ENCODE measurements at places on chromosomes 1 and 21. TPM values are rescaled to one million over a fixed set of nuclear protein-coding genes. Genes with fewer than 3 reads are reported as not detected.

DNA sequence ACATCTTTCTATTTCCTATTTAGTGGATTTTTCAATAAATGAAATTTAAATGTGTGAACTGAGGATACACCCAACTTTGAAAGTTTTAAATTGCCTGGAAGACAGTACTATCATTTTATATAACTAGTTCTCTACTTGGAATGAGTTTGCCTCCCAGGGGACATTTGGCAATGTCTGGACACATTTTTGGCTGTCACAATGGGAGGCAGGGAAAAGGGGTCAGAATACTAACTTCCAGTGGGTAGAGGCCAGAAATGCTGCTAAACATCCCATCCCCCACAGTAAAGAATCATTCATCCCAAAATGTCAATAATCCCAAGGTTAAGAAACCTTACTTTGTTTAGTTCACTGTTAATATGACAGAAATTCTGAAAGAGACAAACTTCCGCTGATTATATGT is 13.2 kb upstream of the NRAS start:
- no peak for DNase-seq

DNA sequence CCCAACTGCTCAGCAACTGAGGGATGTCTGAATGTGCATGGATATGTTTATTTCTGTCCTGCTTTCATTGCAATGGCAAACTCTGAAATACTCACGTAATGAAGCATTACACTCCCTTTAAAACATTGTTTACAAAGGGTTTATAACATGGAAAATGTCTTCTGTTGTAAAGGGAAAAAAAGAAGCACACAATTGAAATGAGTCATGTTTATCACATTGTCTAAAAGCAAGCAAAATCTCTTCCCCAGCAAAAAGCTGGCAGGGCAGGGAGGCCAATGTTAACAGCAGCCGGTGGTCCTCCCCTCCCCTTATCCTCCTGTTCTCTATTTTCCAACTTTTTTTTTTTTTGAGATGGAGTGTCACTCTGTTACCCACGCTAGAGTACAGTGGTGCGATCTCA is 3.9 kb upstream of the EFNA1 start:
- DNase-seq: no peak

DNA sequence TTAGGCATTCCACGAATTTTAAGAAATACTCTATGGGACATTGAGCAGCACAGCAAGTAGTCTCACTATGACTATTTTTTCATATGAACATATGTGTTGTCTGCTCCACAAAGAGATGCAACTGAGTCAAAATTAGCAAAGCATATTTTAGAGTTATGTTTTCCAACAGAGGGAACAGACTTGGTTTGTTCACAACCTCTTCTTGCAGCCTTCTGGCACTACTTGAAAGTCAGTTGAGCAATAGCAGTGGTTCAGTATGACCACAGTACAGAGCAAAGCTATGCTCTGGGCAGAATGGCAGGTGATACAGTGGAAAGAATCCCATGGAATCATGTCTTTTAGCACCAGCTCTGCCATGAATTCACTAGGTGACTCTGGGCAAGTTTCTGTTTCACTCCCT is 5.2 kb downstream of the CCN1 start:
- no peak for DNase-seq

- DNase-seq: no peak
Observed at GRCh38 chr1:162070825-162071224, 1.3 kb downstream of the NOS1AP start.

DNA sequence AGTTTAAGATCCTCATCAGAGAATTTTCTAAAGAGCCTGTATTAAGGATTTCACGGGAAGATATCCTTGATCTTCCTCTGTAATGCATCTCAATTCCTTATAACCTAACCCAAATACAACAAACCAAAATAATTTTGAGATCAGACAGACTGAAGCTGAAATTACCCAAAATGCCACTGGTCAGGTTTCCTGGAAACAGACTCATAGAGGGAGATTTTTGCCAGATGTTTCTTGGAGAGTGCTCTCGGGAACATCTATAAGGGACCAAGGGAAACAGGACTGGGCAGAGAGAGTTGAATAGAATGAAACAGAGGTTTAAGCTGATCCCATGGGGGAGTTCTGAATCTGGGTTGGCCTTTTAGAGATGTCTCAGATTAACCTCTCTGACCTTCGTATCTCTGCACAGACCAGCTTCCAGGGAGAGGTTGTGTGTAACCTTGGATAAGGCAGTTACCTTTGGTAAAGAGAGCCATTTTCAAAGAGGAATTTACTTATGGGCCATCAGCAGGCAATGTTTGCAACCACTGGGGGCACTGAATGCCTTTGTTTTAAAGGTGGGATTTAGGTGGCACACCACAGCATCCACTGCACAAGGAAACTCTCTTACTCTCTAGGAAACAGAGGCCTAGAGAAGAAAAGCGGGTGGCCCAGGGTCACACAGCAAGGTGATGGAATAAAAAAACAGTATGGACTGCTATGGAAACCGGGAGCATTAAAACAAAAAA is 130.8 kb upstream of the SGIP1 start:
- no peak for DNase-seq

GRCh38 chr1:53654216-53655210 is 84.5 kb downstream of the GLIS1 start:
- no peak for DNase-seq

- peak; percentile 97 for DNase-seq
Observed at GRCh38 chr21:26389971-26390641, 183.0 kb downstream of the CYYR1 start.

GRCh38 chr21:45642122-45642813 is 1.3 kb upstream of the PCBP3 start:
- DNase-seq: no peak

DNA sequence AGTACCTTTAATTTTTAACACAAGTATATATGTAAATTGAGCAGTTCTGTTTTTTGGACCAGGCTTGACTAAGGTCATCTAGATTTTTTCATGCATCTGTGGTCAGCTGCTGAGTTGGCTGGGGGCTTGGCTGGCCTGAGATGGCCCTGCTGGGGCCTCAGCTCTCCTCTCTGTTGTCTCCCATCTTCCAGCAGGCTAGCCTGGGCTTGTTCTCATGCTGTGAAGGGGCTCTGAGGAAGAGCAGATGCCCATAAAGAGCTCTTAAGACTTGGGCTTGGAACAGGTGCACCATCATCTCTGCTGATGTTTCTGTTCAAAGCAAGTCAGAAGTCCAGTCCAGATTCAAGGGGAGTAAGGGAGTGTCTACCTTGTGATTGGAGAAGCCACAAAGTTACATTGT is 51.2 kb upstream of the TNR start:
- no peak for DNase-seq

DNA sequence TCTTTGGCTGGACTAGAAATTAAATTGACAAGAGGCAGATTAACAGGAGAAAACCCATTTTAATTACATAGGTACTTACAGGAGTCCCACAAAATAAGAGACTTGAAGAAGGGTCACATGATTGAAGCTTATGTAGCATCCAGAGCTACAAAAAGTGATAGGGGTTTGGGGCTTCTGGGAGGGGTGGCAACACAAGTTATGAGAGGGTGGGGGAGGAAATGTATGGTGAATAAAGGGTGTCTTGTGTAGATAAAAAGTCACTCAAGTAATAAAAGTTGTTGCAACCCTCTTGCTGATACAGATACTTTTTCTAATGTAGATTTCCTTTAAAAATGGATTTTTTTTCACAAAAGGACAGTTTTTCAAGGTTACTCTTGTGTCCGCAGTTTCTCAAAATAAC is 24.0 kb downstream of the USP25 start:
- no peak for DNase-seq

DNA sequence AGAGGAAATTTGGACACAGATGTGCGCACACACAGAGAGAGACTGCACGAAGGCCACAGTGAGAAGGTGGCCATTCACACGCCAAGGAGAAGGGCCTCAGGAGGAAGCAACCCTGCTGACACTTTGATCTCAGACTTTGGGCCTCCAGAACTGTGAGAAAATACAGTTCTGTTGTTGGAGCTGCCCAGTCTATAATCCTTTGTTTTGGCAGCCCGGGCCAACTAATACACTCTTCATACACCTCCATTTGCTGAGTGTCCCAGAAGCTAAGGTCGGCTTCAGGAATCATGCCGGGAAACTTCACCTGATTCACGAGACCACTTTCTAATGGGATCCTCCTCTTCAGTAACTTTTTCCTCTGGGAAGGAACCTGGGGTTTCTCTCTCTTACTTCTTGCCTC is 23.2 kb downstream of the HUNK start:
- no peak for DNase-seq

GRCh38 chr1:236147068-236147467 is 4.7 kb downstream of the GPR137B start:
- no peak for DNase-seq

GRCh38 chr1:153631047-153632022 is 2.5 kb upstream of the CHTOP start:
- DNase-seq: no peak

DNA sequence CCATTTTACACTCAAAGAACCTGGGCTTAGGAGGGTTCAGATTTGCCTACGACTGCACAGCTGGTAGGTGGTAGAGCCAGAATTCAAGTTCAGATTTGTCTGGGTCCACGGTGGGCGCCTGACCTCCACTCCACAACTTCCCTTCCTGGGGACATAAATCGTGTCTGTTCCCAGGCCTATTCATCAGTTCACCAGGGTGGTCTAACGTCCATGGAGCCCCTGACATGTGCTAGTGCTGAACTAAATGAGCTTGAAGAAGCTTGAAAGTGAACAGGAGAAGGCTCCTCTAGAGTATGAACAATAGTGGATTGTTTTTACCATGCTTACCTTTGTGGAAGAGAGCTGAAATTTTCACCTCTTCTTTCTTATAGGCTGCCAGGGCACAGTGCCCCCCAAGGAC is 32.5 kb upstream of the KIF1B start:
- no peak for DNase-seq

GRCh38 chr1:185108321-185108720 is 48.4 kb downstream of the TRMT1L start:
- no peak for DNase-seq

DNA sequence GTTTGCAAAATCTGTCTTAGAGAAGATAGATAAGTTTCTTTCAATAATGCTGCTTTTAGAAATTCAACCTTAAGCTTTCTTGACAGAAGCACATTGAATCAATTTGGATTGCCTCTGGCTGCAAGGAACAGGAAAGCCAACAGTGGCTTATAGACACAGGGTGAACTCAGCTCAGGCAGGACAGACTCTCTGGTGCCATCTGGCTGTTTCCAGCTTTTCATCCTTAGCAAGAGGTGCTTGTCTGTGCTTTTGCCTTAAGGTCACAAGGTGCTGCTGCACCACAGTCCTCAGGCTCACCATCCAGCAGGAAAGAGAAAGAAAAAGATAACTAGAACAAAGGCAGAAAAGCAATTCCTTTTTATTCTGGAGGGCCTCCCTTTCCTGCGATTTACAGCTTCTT is 93.7 kb upstream of the ETS2 start:
- peak; percentile 22 for DNase-seq

DNA sequence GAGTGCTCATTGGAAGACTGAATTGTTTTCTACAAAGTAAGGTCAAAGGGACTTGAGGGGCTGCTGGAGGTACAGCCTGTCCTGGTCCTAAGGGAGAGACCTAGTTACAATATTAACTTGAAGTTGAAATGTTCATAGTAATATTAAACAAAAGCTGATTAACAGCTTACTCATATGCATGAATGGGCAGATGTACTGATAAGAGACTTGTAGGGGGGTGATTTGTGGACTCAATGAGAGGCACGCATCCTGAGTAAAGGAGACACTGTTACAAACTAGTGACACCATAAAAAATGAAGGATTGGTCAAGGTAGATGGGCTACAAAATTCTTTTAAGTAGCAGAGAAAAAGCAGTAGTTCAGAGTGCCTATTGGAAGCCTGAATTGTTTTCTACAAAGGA is 2.7 kb downstream of the HSD11B1 start:
- DNase-seq: no peak

GRCh38 chr21:45780647-45781046 is 137.1 kb downstream of the PCBP3 start:
- no peak for DNase-seq

- DNase-seq: no peak
Observed at GRCh38 chr1:65524931-65525265, 104.4 kb downstream of the LEPR start.

- DNase-seq: no peak
Observed at GRCh38 chr1:70843452-70843851, 204.2 kb downstream of the PTGER3 start.

DNA sequence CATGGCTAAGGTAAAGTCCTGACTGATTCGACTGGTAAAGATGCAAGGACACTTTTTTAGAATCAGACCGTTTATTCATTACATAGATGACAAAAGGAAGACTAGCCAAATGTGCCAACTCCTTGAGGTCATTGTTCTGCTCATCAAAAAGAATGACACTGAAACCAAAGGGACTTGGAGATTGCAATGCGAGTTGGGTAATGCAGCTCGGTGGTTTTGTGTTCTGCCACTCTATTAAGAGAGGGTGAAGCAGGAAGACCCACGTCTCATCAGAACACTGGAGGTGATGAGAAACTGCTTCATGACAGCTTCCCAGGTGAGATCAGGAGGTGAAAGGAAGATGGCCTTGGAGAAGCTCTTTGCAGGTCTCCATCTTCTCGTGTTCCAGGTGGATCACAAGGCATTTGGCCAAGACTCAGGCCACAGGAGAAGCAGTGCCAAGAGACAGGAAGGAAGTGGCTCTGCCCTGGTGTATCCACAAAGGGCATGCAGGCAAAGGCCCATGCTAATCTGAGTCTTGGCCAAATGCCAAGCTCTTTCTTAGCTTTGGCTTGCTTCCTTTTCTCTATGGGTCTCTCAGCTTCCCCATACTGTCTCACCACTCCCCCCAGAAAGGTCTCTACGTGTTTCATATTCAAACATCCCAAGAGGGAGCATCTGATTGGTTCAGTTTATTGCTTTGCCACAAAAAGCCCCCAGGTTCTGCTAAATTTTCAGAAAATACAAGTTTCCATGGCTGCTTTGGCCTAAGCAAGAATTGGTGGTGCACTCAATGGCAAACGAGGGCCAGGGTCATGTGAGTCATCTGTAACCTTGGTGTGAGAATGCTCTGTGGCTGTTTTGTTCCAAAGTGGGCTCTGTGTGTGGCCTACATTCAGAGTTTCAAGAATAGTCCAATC is 5.7 kb upstream of the CCT8 start:
- DNase-seq: peak; percentile 14

- no peak for DNase-seq
Observed at GRCh38 chr1:241849345-241849695, 1.3 kb downstream of the EXO1 start.

- no peak for DNase-seq
Observed at GRCh38 chr1:240804475-240804874, 192.5 kb upstream of the GREM2 start.

Gene OR2L8
- total RNA-seq: not detected

Gene S100A1
- not detected for total RNA-seq

Gene DCST1
- not detected for total RNA-seq

Gene GPATCH2
- total RNA-seq: 8.4 TPM

Gene ADARB1
- total RNA-seq: 5.0 TPM

Gene OLIG2
- not detected for total RNA-seq

Gene CHD5
- not detected for total RNA-seq

Gene CLDN17
- not detected for total RNA-seq

Gene CXADR
- 11.5 TPM for total RNA-seq

Gene SNX7
- total RNA-seq: 59.9 TPM

Gene CD1B
- not detected for total RNA-seq

Gene G0S2
- total RNA-seq: 8.1 TPM

Gene AADACL3
- not detected for total RNA-seq

Measured in Caki2 (cell line).